NCI-H446 treated with DMSO at 0.1 percent for 48 hours (cell line): ENCODE measurements at places on chromosomes 5 and 9.

GRCh38 chr5:88845081-88845697 is 37.8 kb downstream of the MEF2C start:
- no peak for DNase-seq

DNA sequence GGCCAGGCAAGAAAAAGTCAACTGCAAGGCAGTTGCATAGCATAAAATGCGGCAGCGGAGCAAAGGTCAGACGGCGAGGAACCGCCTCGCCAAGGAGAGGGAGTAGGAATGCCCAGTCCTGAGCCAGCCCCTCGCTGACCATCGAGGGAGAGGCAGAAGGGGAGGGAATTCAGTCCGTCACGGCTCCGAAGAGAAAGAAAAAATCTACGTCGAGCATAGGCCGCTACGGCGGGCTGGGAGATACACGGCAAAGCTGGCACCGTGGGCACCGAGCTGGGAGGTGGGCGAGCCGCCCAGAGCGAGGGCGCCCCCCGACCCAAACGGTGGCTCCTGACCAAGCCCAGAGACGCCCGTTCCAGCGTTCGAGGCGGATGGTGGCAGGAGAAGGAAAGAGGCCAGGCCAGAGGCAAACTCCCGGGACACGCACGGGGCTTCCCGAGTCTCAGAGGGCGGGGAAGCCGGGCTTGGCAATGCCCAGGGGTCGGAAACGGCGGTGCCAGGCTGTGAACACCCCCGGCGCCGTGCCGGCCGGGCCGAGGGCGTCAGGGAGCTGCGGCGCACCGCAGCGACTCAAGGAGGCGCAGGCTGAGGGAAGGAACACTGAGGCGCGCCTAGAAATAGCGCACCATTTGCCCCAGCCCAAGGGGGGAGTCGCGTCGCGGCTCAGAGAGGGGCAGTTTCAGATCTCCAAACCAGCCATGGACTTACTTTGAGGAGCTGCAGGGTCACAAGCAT is 518 bp downstream of the SPRY4 start:
- DNase-seq: no peak

GRCh38 chr5:137602721-137603273 is 103.7 kb upstream of the SPOCK1 start:
- DNase-seq: no peak

GRCh38 chr9:7089406-7090193 is 331.8 kb downstream of the KDM4C start:
- no peak for DNase-seq

- no peak for DNase-seq
These were observed 25.6 kb downstream of the SLC12A2 start for GRCh38 chr5:128109138-128109537.

DNA sequence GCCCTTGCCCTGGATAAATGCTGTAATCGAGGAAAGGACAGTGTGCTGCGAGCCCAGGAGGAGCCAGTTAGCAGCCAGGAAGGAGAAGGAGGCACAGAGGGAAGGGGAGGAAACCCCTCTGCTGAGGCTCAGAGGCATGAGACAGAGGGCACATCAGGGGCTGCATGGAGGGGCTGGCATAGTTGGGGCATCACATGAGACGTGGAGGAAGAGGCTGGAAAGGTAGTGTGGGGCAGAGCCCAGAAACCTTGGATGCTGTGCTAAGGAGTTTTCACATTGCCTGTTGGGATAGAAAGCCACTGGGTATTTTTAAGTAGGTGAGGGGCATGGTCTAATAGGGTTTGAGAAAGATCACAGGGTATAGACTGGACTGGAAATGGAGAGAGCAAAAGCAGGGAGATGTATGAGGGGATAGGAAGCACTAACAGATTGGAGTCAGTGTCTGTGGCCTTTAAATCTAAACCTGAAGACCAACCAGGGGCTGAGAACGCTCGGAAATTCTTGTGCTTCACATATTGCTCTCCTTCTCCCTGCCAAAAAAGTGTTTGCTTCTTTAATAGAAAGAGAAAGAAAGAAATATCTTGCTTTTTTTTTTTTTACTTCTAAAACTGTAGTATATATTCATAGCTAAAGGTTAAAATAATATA is 33.0 kb upstream of the ANGPTL2 start:
- DNase-seq: no peak

GRCh38 chr5:146540414-146540813 is 24.4 kb upstream of the GPR151 start:
- DNase-seq: no peak

DNA sequence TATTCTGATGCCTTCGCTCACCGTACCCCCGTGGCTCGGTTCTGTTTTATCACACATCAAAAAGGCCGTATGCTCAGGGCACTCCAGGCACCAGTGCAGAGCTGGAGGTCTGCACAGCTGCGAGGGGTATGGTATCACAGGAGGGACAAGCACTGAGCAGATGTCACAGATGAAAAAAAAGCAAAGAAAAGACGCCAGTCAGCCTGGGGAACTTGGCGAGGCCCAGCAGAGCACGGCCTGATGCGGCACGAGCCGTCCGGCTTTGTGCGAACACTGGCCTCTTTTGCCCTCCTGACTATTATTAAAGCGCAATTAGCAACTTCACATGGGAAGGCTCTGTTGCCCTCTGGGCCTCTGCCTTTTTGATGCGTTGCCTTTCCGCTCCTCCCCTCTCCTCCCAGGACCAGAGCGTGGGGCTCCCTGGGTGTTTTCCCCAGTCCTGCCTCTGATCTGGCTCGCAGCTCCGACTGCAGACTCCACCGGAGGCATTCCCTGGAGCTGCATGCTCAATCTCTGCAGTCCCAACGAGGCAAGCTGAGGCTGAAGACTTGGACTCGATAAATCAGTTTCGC is 44.4 kb downstream of the AK8 start:
- DNase-seq: no peak

DNA sequence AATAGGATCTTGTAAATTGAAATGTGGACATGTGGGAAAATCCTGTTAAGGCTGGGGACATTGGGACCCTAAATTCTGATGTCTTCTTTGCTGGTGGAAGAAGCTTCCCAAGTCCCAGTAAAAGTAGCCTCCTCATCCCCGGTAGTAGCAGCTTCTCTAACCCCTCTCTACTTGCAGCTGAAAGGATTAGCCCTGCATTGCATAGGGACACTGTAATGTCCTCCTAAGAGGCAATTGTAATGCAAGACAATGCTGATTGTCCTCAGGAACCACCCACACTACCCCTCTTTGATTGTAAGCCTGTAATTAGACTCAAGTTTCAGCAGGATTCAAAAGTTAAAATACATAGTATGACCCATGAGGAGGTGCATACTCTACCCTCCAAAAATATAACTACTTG is 1938.4 kb upstream of the C9orf72 start:
- DNase-seq: no peak

DNA sequence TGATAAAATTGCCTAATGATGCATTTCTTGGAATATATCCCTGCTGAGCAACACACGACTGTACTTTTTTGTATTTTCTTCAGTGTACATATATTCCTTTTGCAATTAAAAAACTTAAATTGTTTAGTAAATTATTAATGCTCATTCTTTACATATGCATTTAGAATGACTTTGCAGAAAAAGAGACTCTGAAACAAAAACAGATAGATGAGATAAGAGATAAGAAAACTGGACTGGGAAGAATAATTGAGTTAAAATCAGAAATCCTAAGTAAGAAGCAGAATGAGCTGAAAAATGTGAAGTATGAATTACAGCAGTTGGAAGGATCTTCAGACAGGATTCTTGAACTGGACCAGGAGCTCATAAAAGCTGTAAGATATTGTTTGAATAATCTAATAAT is 32.7 kb downstream of the RAD50 start:
- DNase-seq: no peak

DNA sequence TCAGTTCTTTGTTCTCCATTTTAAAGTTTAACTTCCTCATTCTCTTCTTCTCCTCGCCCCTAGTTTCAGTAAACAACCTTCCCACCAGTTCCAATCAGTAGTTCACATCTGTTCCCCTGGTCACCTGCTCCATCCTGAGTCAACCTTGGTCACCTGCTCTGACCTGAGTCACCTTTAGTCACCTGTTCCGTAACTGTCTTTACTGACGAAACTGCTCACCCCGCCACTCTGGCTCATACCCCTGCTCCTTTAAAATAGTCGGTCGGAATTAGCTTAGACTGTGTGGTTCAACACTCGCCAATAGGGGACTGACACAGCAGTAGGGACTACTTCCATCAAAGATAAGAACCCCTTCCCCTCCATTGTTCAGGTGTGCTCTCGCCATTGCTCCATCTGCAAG is 76.3 kb upstream of the GPBP1 start:
- no peak for DNase-seq

GRCh38 chr5:5381310-5381913 is 41.1 kb upstream of the ICE1 start:
- DNase-seq: no peak

DNA sequence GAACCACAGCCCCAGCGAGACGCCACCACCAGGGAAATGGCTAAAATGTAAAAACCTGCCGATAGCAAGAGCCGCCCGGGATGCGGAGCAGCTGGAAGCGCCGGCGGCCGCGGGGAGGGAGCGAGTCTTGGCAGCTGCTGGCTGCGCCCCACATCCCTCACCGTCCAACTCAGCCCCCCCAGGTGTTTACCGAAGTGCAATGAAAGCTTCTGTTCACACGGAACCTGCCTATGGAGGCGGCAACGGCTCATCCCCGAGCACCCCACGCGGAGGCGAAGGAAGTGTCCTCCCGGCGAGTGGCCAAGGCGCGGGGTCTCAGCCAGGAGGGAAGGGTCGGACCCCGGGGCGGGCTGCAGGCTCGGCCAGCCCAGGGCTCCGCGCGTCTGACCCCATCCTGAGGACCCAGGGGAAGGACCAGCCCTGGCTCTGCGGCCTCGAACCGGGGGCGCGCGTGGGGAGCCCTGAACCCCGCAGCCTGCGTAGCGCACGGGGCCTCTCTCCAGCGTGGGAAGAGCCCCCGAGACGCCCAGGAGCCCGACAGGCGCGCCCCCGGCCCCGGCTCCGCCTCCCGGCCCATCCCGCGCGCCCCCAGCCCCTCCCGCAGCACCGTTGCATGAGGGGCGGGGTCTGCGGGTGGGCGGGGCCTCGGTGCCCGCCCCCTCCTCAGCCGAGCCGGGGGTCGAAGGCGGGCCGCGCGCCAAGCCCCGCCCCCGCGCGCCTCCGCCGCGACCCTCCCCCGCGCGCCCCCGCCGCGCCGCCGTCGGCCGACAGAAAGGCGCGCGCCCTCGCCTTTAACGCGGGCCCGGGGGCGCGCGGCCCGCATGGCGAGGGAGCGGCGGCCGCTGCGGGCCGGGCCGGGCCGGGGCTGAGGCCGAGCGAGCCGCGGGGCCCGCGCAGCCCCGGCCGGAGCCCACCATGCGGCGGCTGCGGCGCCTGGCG is at the start of gene DIPK1B:
Gene DIPK1B, plus strand, starts transcription at position 822 of the 939 bp plus-strand sequence. Its CDS starts 94 bp downstream, at position 916.
- no peak for DNase-seq

DNA sequence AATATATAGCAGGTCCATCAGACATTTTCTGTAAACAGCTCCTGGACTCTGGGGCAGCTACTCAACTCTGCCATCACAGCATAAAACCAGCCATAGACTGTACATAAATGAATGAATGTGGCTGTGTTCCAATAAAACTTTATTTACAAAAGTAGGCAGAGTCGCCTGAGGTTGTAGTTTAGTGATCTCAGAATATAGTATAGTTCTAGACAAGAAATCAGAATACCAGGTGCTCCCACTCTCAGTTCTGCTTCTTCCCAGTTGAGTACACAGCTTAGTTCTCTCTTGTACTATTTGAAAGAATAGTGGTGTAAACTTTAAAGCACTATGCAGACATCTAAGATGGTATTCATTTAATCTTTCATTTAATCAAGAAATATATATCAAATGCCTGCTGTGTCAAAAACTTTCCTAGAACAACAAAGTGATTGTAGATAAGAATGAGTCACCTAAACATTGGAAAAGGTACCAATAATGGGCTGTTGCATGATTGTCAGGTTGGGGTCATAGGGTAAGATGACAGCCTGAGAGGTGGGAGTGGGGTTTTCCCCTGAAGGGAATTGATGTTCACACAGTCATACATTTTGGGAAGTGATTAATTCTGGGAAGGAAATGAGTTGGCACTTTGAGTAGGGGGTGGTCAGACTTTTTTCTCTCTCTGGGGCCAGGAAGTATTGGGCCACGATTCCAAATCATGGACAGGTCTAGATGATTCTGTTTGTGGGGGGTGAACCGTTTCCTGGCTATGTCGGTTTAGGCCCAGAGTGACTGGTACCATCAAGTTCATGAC is 37.0 kb downstream of the TNFSF8 start:
- no peak for DNase-seq

DNA sequence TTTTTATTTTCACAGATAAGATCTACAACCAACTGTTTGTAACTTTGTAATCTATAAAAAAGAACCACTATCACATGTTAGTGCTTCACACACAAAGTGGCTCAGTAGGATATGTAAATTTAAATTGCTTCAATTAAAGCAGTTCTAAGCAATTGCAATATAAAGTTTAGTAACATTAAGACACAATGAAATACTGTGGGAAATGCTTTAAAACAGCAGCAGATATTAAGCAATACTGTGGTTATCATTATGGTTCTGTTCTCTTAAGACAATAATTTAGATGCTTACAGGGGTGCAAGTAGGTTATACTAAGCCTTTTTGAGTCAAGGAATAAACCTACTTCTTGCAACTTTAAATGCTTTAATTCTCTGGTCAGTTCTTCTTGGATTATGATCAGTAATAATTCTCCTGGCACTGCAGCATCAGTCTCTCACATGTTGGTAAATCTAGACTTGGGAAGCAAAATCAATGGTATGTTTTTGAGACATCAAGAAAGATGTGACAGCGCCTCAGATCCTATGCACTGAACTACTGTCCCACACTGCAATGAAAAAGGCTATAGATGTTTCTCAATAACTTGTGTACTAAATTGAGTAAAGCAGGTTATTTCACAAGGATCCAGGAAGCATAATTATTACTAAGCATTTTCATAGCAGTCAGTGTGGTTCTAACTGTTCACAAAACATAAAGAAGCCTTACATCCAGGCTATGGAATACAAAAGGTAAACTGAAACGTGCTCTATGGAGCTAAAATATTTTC is 338.7 kb upstream of the PDE4D start:
- DNase-seq: no peak

DNA sequence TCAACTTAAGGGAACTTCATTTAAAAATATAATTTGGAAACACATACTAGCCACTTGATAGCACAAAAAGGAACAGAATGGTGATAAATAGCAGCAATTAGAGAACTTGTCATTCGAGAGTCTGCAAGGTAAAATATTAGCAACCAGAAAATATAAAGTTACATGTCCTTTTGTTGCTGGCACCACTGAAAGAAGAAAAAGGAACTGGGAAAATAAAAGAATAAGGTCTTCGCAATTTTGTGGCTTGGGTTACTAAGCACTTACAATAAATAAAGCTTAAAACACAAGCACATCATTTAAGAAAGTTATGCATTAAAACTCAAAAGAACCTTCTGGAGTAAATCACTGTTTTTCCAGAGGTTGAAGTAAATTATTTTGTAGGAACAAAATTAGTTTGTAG is 149.9 kb upstream of the FBN2 start:
- no peak for DNase-seq

- DNase-seq: no peak
These were observed 54.7 kb downstream of the FXN start for GRCh38 chr9:69090140-69090750.
